ENCODE measurements at places on chromosomes 13 and 19. TPM values are rescaled to one million over a fixed set of nuclear protein-coding genes. Genes with fewer than 3 reads are reported as not detected.

C19orf85 gene
- total RNA-seq = not detected

VSTM2B gene
- total RNA-seq = not detected

ZNF575 gene
- total RNA-seq = 2.7 TPM

PRKCG gene
- 1.5 TPM for total RNA-seq

KCTD12 gene
- total RNA-seq = 4.8 TPM

CGB2 gene
- not detected for total RNA-seq

ARHGEF18 gene
- 121 TPM for total RNA-seq

DNA sequence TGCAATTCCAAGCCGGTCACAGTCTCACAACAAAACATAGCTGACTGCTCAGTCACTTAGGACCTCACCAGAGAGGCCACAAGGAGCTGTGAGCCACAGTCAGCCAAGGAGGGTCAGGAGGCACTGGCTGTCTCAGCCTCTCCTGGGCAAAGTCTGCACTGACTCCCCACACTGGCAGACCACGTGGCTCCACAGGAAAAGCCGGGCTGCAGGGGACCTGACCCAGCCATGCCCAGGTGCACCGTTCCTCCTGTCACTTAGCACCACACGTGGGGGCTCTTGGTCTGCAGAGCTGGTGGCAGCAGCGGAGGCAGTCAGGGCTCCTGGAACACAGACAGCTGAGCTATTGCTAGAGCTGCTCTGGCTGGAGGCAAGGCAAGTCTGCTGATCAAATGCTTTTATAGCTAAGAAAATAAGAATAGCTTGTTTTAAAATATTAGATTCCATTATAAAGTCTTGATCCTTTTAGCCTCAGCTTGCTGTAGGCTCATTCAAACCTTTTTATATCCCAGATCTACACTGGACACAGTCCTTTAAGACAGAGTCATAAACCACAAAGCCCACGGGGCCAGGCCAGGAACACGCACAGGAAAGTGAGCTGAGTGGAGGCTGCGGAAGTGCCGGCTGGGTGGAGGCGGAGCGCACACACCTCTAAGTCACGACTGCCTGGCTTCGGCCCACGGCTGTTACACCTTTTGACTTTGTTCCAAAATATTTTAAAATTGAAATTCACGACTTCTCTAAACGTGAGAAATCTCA, 744.1 kb downstream of the UQCRFS1 start:
- H3K4me1 ChIP-seq = peaks cover 5% of the 10 kb centered on the region
- no peak overlapping the region for H3K4me3 ChIP-seq
- H3K27me3 ChIP-seq = no peaks in the 10 kb centered on the region
- H3K36me3 ChIP-seq = no peaks in the 10 kb centered on the region
- no peak overlapping the region for H3K27ac ChIP-seq

DNA sequence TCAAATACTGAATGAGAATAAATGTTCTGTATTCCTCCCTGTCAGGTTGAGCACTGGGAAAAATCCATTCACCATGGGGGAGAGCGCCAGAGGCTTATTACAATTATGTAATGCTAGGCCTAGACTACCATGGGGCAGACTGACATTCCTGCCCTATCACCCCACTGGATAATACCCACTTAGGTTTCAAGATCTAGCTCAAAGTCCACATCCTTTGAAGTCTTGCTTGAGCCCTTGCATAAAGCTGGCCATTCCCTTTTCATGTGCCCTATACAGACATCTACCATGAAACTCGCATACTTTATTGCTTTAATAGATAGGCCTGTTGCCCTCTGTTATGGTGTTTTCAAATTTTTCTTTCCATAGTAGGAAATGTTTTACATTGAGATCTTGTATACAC, 149.3 kb downstream of the RGCC start:
- H3K27ac ChIP-seq = no peak overlapping the region
- H3K36me3 ChIP-seq = peaks cover 43% of the 10 kb centered on the region
- no peaks in the 10 kb centered on the region for H3K4me1 ChIP-seq
- no peak overlapping the region for H3K4me3 ChIP-seq
- no peak for DNase-seq
- no peaks in the 10 kb centered on the region for H3K27me3 ChIP-seq

GRCh38 chr13:94967183-94968039, 255.1 kb upstream of the SOX21 start:
- no peak overlapping the region for H3K4me3 ChIP-seq
- H3K27me3 ChIP-seq = peaks cover 27% of the 10 kb centered on the region
- peaks cover 6% of the 10 kb centered on the region for H3K4me1 ChIP-seq
- DNase-seq = peak; percentile 5
- no peaks in the 10 kb centered on the region for H3K36me3 ChIP-seq

DNA sequence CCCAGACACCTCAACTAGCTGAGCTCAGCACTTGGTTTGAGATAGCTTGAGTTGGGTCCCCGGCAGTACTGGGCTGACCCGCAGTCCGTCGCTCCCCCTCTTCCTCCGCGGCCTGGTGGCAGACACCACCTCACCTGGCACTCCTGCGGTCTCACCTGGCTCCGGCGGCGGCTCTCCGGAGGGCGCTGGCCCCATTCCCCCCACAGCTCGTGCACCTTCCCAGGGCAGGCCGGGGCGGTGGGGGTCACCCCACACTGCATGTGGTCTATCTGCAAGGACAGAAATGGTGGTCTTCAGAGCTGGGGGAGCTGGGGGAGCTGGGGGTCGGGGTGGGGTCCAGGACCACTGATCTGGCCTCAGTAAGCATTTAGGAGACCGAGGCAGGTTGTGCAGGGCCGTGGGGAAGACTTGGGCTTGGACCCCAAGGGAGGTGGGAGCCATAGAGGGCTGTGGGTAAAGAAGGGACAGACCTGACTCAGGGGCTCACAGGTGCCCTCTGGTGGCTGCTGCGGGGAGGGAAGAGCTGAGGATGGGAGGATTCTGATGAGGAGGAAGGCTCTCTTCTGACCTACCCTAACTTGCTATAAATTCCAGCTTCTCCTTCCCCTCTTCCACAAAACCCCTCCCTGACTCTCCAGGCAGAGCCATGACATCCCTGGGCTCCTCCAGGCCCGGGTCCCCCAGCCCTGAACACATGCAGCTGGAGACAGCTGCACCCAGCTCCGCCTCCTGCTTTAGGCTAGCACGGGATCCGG, 6.7 kb upstream of the PLIN4 start:
- DNase-seq = peak; percentile 59
- H3K4me3 ChIP-seq = no peak overlapping the region

- H3K4me1 ChIP-seq = no peaks in the 10 kb centered on the region
- H3K27me3 ChIP-seq = no peaks in the 10 kb centered on the region
- peaks cover 99% of the 10 kb centered on the region for H3K36me3 ChIP-seq
- no peak for DNase-seq
- H3K4me3 ChIP-seq = no peak overlapping the region
These were observed 18.9 kb upstream of the EPHX3 start for GRCh38 chr19:15251010-15251748.

DNA sequence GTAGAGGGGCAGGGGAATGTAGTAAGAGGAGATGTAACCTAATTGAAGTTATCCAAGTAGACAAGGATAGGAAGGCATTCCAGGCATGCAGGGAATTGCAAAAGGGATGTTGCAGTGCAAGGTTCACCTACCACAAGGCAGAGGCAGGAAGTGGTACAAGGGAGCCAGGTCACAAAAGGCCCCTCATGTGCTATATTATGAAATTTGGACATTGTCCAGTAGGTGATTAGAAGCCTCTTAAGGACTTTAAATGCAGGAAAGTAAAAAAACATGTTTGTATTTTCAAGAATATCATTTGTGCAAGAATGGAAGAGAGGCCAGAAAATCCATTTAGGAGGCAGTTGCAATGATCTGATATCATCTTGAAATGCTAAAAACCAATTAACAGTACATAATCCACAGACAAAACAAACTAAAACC, 111.4 kb downstream of the FRY start:
- DNase-seq = no peak
- H3K4me3 ChIP-seq = no peak overlapping the region
- H3K27ac ChIP-seq = no peak overlapping the region
- H3K36me3 ChIP-seq = no peaks in the 10 kb centered on the region
- no peaks in the 10 kb centered on the region for H3K27me3 ChIP-seq

- no peak for DNase-seq
- no peaks in the 10 kb centered on the region for H3K36me3 ChIP-seq
- peaks cover 38% of the 10 kb centered on the region for H3K4me1 ChIP-seq
These were observed 494.3 kb downstream of the COG6 start for GRCh38 chr13:40149611-40150274.

GRCh38 chr13:23817830-23818229, 71.4 kb downstream of the MIPEP start:
- DNase-seq = no peak
- H3K27ac ChIP-seq = no peak overlapping the region
- peaks cover 5% of the 10 kb centered on the region for H3K4me1 ChIP-seq
- no peaks in the 10 kb centered on the region for H3K27me3 ChIP-seq
- H3K4me3 ChIP-seq = no peak overlapping the region

DNA sequence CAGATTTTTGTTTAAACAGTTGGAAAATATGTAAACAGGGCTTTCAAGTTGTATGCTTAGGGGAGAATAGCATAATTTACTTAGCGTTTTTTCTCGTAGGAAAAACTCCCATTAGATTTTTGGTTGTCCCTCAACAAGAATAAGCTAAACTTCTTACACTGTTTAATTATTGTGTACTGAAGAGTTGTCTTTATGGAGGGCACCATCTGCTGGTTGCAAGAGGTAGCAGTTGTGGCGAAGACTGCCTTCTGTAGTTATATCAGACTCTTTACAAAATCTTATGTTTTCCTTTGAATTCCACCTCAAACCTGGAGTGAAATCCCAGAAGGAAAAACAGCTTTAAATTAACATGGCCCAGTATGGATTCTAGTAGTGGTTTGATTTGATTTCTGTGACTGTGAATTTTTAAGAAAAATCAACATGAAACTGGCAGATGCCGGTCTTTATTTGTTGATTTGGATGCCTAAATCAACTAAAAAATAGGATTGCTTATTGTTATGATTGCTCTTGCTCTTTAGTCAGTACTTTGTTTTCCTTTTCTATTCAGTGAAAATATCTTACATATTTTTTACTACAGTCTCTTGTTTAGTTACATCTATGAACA, 53.4 kb downstream of the PDS5B start:
- no peaks in the 10 kb centered on the region for H3K4me1 ChIP-seq
- no peak overlapping the region for H3K4me3 ChIP-seq
- peak; percentile 81 for DNase-seq
- no peak overlapping the region for H3K27ac ChIP-seq
- no peaks in the 10 kb centered on the region for H3K27me3 ChIP-seq

DNA sequence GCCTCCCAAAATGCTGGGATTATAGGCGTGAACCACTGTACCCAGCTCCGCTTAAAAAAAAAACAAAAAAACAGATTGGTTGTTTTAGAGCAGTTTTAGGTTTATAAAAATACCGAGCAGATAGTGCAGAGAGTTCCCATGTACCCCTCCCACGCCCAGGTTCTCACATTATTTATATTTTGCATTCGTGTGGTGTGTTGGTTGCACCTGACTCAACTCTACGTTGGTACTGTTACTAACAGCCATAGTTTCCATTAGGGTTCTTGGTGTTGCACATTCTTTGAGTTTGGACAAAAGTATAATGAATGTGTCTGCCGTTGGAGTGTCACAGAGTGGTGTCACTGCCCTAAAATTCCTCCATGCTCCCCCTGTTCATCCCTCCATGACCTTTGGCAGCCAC, 29.1 kb downstream of the MYO9B start:
- H3K27me3 ChIP-seq = no peaks in the 10 kb centered on the region
- DNase-seq = no peak
- peaks cover 64% of the 10 kb centered on the region for H3K36me3 ChIP-seq

DNA sequence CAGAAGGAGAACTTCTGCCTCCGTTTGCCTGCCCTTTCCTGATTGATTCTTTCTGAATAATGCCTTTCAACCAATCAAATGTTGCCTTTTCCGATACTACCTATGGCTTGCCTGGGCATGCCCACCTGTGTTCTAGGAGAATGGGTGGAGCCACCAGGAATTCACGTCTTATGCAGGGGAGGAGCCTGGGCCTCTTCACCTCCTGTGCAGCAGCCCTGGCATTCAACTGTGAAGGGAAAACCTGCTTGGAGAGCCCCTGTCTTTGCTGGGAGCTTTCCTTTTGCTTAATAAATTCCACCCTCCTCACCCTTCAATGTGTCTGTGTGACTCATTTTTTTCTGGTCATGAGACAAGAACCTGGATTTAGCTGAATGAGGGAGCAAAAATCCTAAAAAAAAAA, 730.7 kb downstream of the UQCRFS1 start:
- H3K36me3 ChIP-seq = no peaks in the 10 kb centered on the region
- no peak overlapping the region for H3K4me3 ChIP-seq
- peaks cover 3% of the 10 kb centered on the region for H3K4me1 ChIP-seq
- no peak for DNase-seq

- no peaks in the 10 kb centered on the region for H3K36me3 ChIP-seq
- no peak overlapping the region for H3K4me3 ChIP-seq
- DNase-seq = no peak
- H3K4me1 ChIP-seq = peaks cover 4% of the 10 kb centered on the region
- H3K27ac ChIP-seq = no peak overlapping the region
These were observed 414.2 kb downstream of the FOXO1 start for GRCh38 chr13:40252241-40252640.

- H3K4me1 ChIP-seq = peaks cover 27% of the 10 kb centered on the region
- peak overlapping the region; percentile 95 for H3K27ac ChIP-seq
- no peak for DNase-seq
- no peaks in the 10 kb centered on the region for H3K27me3 ChIP-seq
- peaks cover 26% of the 10 kb centered on the region for H3K36me3 ChIP-seq
These were observed 666 bp downstream of the POMP start for GRCh38 chr13:28659621-28659970.

DNA sequence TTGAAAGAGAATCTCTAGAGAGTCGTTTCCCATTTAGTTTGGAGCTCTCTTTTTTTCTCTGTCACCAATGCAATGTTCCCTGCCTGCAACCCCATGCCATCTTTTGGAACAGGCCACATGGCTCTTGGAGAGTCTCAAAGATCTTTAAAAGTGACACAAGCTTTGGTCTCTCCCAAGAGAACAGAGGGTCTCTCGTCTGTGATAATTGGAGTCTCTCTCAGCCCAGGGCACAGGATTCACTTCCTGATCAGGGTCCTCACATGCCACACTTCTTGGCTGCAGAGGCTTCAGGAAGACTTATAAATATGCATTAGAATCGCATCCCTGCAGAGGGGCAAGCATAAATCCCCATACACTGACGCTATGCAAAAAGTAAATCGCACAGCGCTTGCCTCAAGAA, 240.5 kb downstream of the IRS2 start:
- H3K4me3 ChIP-seq = no peak overlapping the region
- H3K27ac ChIP-seq = no peak overlapping the region
- no peaks in the 10 kb centered on the region for H3K4me1 ChIP-seq
- DNase-seq = no peak
- no peaks in the 10 kb centered on the region for H3K27me3 ChIP-seq
- no peaks in the 10 kb centered on the region for H3K36me3 ChIP-seq

GRCh38 chr13:92743992-92744391, 482.6 kb upstream of the GPC6 start:
- no peak overlapping the region for H3K4me3 ChIP-seq
- no peaks in the 10 kb centered on the region for H3K27me3 ChIP-seq
- H3K36me3 ChIP-seq = no peaks in the 10 kb centered on the region
- no peak for DNase-seq
